GM12878 (cell line): ENCODE measurements at places on chromosomes 4 and X.

- no peaks in the 10 kb centered on the region for H3K4me1 ChIP-seq
- DNase-seq, result no peak
- H3K36me3 ChIP-seq, result no peaks in the 10 kb centered on the region
- H3K27ac ChIP-seq, result no peak overlapping the region
- H3K27me3 ChIP-seq, result no peaks in the 10 kb centered on the region
- H3K4me3 ChIP-seq, result no peak overlapping the region
Measured at GRCh38 chr4:137576446-137576845, 44.2 kb upstream of the PCDH18 start.

- no peak for DNase-seq
- H3K4me1 ChIP-seq, result no peaks in the 10 kb centered on the region
- H3K27ac ChIP-seq, result no peak overlapping the region
- no peak overlapping the region for H3K4me3 ChIP-seq
- no peaks in the 10 kb centered on the region for H3K36me3 ChIP-seq
Measured at GRCh38 chr4:158277558-158277957, 67.3 kb downstream of the TMEM144 start.

DNA sequence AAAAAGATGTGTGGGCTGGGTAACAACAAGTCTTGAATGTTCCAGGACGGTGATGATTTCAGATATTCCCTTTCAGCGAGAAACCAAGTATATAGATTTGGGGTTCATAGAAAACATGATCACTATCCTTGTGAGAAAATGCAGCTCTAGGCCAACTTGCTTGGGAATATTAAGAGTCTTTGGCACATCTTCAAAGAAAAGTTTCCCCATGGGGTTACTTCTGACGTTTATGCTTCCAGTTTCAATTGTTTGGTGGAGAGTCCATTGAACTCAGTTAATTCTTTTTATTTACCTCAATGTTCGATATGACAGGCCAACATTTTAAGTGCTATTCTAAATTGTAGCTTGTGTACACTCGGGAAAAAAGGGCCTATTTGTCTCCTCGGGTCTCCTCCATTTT is 126.7 kb downstream of the NHS start:
- H3K36me3 ChIP-seq, result no peaks in the 10 kb centered on the region
- no peak overlapping the region for H3K27ac ChIP-seq
- H3K27me3 ChIP-seq, result no peaks in the 10 kb centered on the region
- H3K4me3 ChIP-seq, result no peak overlapping the region

DNA sequence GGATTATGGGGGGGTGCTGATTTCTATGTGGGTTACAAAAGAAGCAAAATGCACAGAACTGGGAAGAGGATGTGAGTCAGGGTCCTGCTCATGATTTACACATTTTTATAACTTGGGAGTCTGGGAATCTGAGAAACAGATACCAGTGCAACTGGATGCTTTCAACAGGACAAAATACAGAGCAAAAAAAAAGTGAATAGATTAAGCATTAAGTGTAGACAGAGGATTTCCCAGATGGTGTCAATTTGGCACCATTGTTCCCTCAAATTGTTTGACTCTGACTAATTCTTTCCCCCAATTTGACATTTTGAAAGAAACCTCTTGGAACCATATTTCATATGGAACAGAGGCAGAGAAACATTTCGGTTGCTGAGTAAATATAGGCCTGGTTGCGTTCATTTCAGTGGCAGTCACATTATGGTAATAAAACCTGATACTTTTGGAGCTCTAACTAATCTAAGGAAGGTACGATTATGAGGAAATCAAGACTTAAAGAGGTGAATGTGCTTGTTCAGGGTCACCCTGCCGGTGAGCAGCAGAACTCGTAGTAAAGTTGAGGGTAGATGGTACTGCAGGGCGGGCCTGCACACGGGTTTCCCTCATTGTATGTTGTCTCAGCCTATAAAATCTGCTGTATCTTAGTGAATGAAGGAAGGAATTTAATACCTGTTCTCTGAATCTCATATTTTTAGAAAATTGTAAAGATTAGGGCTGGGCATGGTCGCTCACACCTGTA is 18.7 kb upstream of the CDKL5 start:
- no peak overlapping the region for H3K27ac ChIP-seq
- DNase-seq, result no peak
- no peaks in the 10 kb centered on the region for H3K4me1 ChIP-seq
- no peaks in the 10 kb centered on the region for H3K36me3 ChIP-seq

- no peak for DNase-seq
- no peak overlapping the region for H3K4me3 ChIP-seq
- H3K36me3 ChIP-seq, result no peaks in the 10 kb centered on the region
- no peaks in the 10 kb centered on the region; the same call in 1 of the 2 replicates for H3K27me3 ChIP-seq
- no peak overlapping the region for H3K27ac ChIP-seq
Measured at GRCh38 chrX:131613260-131613659, 69.4 kb downstream of the OR13H1 start.

DNA sequence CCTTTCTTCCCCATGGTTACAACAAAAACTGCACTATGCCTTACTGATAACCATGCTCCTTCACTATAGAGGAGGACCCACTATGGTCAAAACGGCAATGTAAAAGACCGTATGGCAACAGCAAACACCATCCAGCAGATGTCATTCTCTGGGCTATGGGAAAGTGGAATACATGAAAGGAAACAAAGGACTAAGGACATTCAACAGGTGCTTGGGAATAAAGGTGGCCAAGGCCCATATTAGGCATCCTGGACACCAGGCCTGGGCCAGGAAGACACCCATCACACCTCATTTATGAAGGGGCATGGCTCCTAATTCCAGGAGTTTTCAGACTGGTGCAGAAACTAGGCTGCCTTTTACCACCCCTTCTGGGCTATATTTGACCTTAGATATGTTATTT is 268.4 kb downstream of the PPP3CA start:
- DNase-seq, result no peak
- peaks cover 2% of the 10 kb centered on the region; the same call in 1 of the 2 replicates for H3K4me1 ChIP-seq
- no peaks in the 10 kb centered on the region for H3K36me3 ChIP-seq
- no peaks in the 10 kb centered on the region for H3K27me3 ChIP-seq
- no peak overlapping the region for H3K27ac ChIP-seq
- no peak overlapping the region for H3K4me3 ChIP-seq

- no peaks in the 10 kb centered on the region for H3K4me1 ChIP-seq
- no peak overlapping the region for H3K4me3 ChIP-seq
- DNase-seq, result no peak
- no peak overlapping the region for H3K27ac ChIP-seq
- no peaks in the 10 kb centered on the region for H3K36me3 ChIP-seq
Measured at GRCh38 chrX:23317799-23318724, 16.6 kb upstream of the PTCHD1 start.

GRCh38 chr4:77911842-77912450 is 49.3 kb downstream of the MRPL1 start:
- no peak overlapping the region for H3K4me3 ChIP-seq
- H3K27me3 ChIP-seq, result no peaks in the 10 kb centered on the region
- peak; percentile 11 for DNase-seq
- H3K27ac ChIP-seq, result no peak overlapping the region

- H3K36me3 ChIP-seq, result no peaks in the 10 kb centered on the region
- H3K27me3 ChIP-seq, result no peaks in the 10 kb centered on the region
- DNase-seq, result no peak
- no peak overlapping the region for H3K27ac ChIP-seq
- H3K4me3 ChIP-seq, result no peak overlapping the region
- H3K4me1 ChIP-seq, result no peaks in the 10 kb centered on the region
Measured at GRCh38 chr4:110512901-110513300, 36.9 kb downstream of the ENPEP start.

DNA sequence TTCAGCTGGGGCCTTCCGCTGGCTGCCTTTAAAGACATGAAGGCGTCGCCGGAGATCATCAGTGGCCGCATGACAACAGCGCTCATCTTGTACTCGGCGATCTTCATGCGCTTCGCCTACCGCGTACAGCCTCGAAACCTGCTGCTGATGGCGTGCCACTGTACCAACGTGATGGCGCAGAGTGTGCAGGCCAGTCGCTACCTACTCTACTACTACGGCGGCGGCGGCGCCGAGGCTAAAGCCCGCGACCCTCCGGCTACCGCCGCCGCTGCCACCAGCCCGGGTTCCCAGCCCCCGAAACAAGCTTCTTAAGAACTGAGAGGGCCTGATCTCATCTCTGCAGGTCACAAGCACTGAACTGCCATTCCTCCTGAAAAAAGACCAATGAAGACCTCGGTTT is 437 bp downstream of the MPC1L start:
- no peaks in the 10 kb centered on the region for H3K4me1 ChIP-seq
- H3K27me3 ChIP-seq, result no peaks in the 10 kb centered on the region
- no peak overlapping the region for H3K27ac ChIP-seq

DNA sequence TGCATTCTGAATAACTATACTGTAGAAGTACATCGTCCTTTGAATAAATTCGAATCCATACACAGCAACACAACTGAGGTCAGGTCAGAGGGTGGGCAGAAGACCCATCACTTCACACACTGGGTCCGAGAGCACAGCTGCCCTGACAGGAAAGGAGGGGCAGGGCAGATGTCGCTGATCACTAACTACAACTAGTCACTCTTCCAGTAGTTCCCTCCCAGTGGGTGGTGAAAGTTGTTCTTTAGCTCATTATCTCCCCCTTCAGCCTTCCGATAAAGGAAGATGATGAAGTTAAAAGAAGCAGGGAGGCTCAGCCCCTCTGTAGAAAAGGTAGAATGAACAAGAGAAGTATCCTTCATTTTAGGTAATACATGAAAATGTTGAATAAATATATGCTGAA is 278.9 kb downstream of the INPP4B start:
- H3K36me3 ChIP-seq, result no peaks in the 10 kb centered on the region
- DNase-seq, result no peak
- no peak overlapping the region for H3K27ac ChIP-seq
- H3K27me3 ChIP-seq, result no peaks in the 10 kb centered on the region
- H3K4me3 ChIP-seq, result no peak overlapping the region
- no peaks in the 10 kb centered on the region for H3K4me1 ChIP-seq
